ENCODE measurements at places on chromosomes 2 and 18.

- DNase-seq = peak; percentile 35
Observed at GRCh38 chr18:9091066-9091476, 11.4 kb upstream of the NDUFV2 start.

GRCh38 chr2:236847023-236847422 lies 238.7 kb upstream of the COPS8 start:
- no peak for DNase-seq

DNA sequence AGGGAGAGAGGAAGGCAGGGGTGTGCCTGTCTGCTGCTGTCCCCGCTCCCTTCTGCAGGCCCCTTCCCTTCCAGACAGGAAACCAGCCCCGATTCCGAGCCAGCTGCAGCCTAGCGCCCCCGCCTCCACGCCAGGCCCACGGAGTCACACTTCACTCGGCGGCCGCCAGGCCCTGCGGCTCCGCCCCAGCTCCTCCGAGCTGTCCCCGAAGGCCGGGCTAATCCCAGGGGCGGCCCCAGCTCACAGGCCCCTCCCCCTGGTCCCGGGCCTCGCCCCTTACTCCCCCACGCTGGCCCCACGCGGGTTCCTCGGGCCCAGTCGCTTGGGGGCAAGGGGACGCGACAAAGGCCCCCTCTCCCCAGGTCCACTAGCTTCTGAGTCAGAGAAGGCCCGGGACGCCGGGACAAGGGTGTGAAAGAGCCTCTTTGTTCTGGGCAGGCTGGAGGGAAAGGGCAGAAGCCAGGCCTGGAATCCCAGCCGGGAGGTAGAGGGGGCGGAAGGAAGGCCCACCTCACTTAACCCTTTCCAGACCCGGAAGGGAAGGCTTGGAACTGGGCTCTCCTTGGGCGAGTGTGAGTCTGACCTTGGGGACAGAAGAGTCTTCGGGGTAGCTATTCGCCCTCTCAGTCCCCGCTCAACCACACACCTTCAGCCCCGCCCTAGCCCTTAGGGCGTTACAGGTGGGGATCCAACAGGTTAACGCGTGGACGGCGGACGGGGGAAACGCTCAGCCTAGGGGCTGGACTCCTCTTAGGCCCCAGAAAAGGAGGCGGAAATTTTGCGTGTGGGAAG lies 1.2 kb downstream of the RTKN start:
- peak; percentile 76 for DNase-seq

GRCh38 chr18:33839452-33840211 lies 261.6 kb downstream of the ASXL3 start:
- peak; percentile 34 for DNase-seq
